Activated naive CD4-positive, alpha-beta T cell treated with anti-CD3 and anti-CD28 coated beads, Interleukin-2, amount 50 U/mL, for 72 hours (primary cell): ENCODE measurements at places on chromosomes 1 and 21.
A peak's percentile ranks its signal among the peaks of the same experiment; 100 is the strongest.

DNA sequence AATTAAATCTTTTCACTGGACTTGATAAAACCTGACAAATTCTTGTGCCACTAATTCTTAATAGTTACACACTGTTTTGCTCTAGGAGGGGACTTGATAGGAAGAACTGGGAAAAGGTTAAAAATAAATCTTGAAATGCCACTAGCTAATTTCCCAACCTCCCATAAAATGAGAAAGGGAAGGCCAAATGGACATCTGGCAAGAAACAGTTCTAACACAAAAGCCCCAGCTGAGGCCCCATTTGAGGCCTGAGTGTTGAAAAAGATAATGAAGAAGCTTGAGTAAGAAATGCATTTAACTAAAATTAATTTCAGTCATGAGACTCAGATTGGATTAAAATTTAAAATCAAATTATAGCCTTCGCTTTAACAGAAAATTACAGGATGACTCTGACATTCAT lies 11.2 kb upstream of the RAP1GAP start:
- DNase-seq: no peak

GRCh38 chr1:156090840-156091188 lies 8.5 kb upstream of the MEX3A start:
- DNase-seq: peak; percentile 91

GRCh38 chr1:59128784-59129227 lies 168.1 kb upstream of the FGGY start:
- DNase-seq: no peak

DNA sequence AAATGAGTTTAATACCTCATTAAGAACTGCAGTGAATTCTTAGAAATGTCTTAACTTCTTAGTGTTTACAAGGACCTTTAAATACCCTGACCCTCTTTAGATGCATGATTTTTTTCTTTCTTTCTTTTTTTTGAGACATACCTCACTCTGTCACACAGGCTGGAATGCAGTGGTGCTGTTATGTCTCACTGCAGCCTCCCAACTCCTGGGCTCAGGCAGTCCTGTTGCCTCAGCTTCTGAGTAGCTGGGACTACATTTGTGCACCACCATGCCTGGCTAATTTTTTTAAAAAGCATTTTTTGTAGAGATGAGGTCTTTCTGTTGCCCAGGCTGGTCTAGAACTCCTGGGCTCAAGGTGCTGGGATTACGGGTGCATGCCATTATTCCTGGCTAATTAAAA lies 191.8 kb downstream of the RPS6KC1 start:
- DNase-seq: no peak

GRCh38 chr1:75985827-75986226 lies 53.6 kb upstream of the ASB17 start:
- no peak for DNase-seq

DNA sequence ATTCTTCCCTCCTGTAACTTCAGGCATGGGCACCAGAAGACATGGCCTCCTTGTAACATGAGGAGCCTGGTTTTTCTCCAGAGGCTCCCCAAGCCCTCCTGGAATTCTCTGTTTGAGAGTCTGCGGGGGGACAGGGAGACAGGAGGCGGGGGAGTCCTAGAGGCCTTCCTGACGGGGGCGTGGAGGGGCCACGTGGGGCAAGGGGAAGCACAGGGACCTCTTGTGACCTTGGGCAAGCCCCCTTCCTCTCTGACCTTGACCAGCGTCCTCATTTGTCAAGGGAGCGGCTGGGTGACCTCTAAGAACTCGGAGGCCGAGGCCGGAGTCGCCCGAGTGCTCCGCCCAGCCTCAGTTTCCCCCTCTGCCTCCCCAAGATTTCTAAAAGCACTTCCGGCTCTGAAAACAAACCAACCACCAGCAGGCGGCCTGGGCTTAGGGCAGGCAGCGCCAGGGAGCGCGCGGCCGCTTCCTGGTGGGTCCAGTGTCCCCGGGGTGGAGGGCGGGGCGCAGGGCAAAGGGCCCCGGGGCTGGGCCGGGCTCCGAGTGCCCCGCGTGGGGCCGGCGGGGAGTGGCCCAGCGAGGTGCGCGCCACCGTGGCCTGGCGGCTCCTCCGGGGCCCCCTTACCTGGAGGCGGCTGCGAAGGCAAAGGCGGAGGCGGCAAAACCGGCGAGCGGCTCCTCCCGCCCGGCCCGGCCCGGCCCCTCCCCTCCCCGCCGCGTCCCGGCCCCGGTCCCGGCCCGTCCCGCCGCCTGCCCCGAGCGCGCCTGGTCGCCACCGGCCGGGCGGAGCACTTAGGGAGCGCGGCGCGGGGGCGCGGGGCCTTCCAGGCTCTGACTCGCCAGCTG lies at the start of gene TMCO4:
TSS of gene TMCO4 (minus strand) at position 687 of the 846 bp plus-strand sequence. CDS start 19,158 bp downstream, outside the sequence.
- DNase-seq: peak; percentile 64

DNA sequence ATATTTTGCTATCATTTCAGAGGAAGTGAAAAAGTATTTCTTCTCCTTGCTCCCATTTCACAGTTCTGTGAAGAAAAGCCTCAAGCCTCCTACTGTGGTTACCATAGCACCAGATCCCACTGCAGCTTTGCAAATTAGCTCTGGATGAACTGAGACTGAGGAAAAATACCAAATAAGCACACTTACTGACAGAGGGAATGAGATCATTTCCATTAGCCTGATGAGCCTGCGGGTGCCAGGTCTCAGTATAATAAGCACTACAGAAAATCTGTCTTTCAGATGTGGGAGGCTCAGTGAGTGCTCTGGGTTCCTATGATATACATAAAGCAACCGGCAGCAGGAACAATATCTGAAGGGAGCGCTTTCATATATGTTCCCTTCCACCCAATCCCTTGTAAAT lies 21.4 kb downstream of the XKR8 start:
- no peak for DNase-seq

DNA sequence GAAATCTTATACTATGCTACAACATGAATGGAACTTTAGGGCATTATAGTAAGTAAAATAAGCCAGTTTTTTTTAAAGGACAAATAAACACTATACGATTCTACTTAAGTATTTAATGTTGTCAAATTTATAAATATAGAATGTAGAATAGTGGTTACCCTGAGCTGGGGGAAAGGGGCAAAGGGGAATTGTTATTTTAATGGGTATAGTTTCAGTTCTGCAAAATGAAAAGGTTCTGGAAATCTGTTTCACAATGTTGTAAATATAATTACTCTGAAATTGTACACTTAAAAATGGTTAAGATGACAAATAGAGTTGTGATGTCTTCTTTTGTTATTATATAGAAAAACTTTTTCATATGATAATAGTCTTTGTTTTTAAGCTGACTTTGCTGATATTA lies 366.3 kb downstream of the MRPL39 start:
- DNase-seq: no peak

- DNase-seq: no peak
Observed at GRCh38 chr1:154784416-154784815, 85.7 kb downstream of the KCNN3 start.

DNA sequence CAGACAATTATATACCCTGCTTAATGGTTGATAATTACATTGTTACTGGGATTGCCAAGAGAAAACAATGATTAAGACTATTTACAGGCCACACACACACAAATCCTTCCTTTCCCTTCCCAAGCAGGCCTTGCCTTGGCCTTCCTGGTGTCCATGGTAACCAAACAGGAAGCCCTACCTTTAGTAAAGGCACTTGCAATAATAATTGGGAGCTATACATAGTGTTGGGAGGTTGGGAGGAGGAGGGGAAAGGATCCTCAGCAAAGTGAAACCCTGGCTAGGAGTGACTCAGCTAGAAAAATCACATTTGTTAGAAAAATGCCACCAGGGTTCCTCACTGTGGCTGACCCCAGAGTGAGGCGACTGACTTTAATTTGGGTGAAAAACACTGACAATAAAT lies 122.3 kb upstream of the ADAR start:
- DNase-seq: no peak

- DNase-seq: no peak
Observed at GRCh38 chr1:221283532-221283931, 404.3 kb downstream of the HLX start.

GRCh38 chr1:83641206-83641658 lies 357.7 kb downstream of the TTLL7 start:
- no peak for DNase-seq
